ENCODE measurements at places on chromosomes 4 and X.

DNA sequence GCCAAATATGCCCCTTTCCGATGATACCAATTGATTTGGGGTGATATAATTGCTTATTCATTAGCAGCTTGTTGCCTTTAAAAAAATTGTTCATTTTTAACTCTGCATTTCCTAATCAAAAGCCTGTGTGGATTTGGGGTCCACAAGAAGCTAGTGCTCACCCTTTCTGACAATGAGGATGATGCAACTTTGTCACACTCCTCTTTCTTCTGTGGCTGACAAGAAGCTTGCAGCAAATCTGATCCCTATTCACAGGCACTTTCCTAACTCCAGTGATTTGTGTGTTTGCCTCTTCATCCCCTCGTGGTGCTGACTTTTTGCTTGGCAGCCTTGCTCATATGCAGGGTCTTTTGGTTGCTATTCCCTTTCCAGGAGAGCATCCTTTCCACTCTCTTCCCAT, 182.7 kb upstream of the LDB2 start:
- no peak for DNase-seq

DNA sequence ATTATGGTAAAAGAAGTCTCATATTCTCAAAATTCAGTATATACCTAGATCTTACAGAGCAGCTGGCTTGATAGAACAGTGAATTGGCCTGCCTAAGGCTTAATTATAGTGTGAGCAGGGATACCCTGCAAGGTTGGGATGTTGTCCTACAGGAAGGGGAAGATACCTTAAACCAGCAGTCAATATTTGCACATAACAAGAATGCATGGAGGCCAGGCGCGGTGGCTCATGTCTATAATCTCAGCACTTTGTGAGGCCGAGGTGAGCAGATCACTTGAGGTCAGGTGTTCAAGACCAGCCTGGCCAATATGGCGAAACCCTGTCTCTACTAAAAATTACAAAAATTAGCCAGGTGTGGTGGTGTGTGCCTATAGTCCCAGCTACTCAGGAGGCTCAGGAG, 58.7 kb upstream of the ABCG2 start:
- no peak for DNase-seq

DNA sequence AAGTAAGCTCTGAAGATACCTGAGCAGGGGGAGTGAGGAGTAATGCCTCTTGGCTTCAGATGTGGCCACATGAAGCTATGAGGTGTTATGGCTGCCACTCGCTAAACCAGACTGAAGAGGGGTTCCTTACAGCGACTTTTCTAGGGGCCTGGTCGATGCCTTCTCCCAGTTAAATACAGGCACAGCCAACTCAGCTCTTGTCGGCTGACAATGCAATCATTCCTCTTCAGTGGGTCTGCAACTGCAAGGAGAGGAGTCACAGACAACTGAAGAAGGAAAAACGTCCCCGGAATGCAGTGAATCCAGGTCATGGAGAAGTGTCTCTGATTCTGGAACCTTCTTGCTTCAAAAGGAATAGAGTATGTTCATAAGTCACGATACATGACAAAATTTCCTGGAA, 106.4 kb downstream of the RNF150 start:
- DNase-seq = no peak

DNA sequence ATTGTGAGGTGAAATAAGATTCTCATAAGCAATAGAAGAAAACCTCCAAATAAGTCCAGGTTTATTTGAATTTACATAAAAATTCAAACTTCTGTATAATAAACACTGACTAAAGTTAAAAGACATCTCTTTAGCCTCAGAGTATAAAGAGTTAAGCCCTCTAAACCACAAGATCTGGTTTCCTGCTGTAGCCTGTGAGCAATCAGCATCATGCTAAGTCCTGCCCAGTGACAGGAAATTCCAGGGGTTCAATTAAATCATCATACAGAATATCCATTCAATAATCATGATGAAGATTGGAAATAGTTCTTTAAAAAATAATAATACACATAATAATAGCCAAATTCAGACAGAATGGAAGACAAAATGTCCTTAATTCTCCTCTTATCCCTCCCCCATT, 139.2 kb upstream of the DGKK start:
- no peak for DNase-seq

- no peak for DNase-seq
Observed at GRCh38 chr4:3827616-3828492, 61.7 kb downstream of the ADRA2C start.

DNA sequence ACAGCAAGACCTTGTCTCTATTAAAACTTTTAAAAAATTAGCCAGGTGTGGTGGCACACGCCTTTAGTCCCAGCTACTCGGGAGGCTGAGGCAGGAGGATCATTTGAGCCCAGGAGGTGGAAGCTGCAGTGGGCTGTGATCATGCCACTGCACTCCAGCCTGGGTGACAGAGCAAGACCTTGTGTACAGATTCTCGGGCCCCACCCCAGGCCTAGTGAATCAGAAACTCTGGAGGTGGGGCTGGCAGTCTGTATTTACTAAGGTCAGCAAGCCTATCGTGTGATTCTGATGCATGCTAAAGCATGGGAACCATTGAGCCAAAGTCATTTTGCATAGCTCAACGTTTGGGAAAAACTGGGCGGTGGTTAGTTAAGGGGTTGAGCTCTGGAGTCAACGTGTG, 3.5 kb downstream of the S100G start:
- no peak for DNase-seq

GRCh38 chrX:29470030-29470429, 745.3 kb upstream of the MAGEB2 start:
- DNase-seq = no peak

- no peak for DNase-seq
Observed at GRCh38 chr4:140844061-140844460, 87.9 kb upstream of the TBC1D9 start.

All from activated naive CD4-positive, alpha-beta T cell treated with anti-CD3 and anti-CD28 coated beads, Interleukin-2, amount 10 ng/mL, durations not matched to agents 7 days and 5 days (primary cell).